ENCODE measurements at places on chromosomes 11 and 22. TPM values are rescaled to one million over a fixed set of nuclear protein-coding genes. Genes with fewer than 3 reads are reported as not detected.

MS4A3 gene
- total RNA-seq, result not detected

SLC1A2 gene
- total RNA-seq, result 7.1 TPM

IGSF9B gene
- 26.8 TPM for total RNA-seq

SCUBE1 gene
- total RNA-seq, result 0.14 TPM

YPEL4 gene
- total RNA-seq, result 3.9 TPM

KRTAP5-9 gene
- not detected for total RNA-seq

IL17RA gene
- total RNA-seq, result 2.6 TPM

C22orf31 gene
- total RNA-seq, result not detected

EFEMP2 gene
- 98.4 TPM for total RNA-seq

C11orf21 gene
- not detected for total RNA-seq

OR52A1 gene
- not detected for total RNA-seq

OVOL1 gene
- not detected for total RNA-seq

KRTAP5-2 gene
- not detected for total RNA-seq

HNRNPUL2 gene
- total RNA-seq, result 23.7 TPM

CABP4 gene
- total RNA-seq, result not detected

GPR137 gene
- 0.51 TPM for total RNA-seq

NRXN2 gene
- total RNA-seq, result 22.9 TPM

CSTPP1 gene
- total RNA-seq, result 33.8 TPM

ACR gene
- not detected for total RNA-seq

MAPK8IP1 gene
- total RNA-seq, result 29.9 TPM

FGF3 gene
- total RNA-seq, result not detected

SMTNL1 gene
- total RNA-seq, result not detected

NPTXR gene
- 1.8 TPM for total RNA-seq

RASL10A gene
- 0.79 TPM for total RNA-seq

PIWIL4 gene
- 8.0 TPM for total RNA-seq

PATE3 gene
- not detected for total RNA-seq

ART5 gene
- total RNA-seq, result not detected

SLC16A8 gene
- not detected for total RNA-seq

SCN2B gene
- total RNA-seq, result 9.3 TPM

All from uterus (tissue), 4 donors.